ENCODE measurements at places on chromosomes 5 and 9.

GRCh38 chr5:157665467-157666070, 5.8 kb upstream of the C5orf52 start:
- no peak for DNase-seq

DNA sequence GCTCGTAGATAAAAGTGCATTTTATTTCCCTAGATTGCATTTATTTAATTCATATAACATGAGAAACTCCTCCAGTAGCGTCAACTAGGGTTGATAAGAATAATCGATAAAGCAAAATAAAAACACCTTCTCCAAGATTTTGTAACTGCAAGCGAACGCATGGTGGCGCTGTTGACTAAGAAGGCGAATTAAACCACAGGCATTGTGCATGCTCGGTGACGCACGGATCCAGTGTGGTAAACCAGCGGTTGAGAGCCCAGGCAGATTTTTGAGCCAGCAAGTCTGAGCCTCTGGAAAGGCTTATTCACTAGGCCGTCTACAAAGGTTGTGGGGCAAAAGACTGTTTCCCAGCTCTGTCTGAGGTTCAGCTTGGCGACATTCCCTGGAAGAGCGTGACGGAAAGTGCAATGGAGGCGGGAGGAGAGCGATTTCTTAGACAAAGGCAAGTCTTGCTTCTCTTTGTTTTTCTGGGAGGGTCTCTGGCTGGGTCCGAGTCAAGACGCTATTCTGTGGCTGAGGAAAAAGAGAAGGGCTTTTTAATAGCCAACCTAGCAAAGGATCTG, at the start of gene PCDHB3:
TSS of gene PCDHB3 (plus strand) at position 231 of the 563 bp plus-strand sequence. CDS start at position 408, 177 bp downstream.
- no peak for DNase-seq

GRCh38 chr9:99894826-99895225, 11.6 kb upstream of the STX17 start:
- DNase-seq, result no peak

- peak; percentile 91 for DNase-seq
These were observed 102.5 kb downstream of the ARRDC3 start for GRCh38 chr5:91280362-91281269.

GRCh38 chr5:167953151-167953798, 338.2 kb upstream of the WWC1 start:
- no peak for DNase-seq

GRCh38 chr5:142425286-142426065, 100.7 kb upstream of the SPRY4 start:
- no peak for DNase-seq

GRCh38 chr5:91331705-91332104, 51.4 kb downstream of the ARRDC3 start:
- DNase-seq, result no peak

GRCh38 chr9:110197330-110198187, 10.4 kb downstream of the C9orf152 start:
- no peak for DNase-seq

GRCh38 chr5:122473138-122473843, 161.3 kb downstream of the SNCAIP start:
- no peak for DNase-seq

DNA sequence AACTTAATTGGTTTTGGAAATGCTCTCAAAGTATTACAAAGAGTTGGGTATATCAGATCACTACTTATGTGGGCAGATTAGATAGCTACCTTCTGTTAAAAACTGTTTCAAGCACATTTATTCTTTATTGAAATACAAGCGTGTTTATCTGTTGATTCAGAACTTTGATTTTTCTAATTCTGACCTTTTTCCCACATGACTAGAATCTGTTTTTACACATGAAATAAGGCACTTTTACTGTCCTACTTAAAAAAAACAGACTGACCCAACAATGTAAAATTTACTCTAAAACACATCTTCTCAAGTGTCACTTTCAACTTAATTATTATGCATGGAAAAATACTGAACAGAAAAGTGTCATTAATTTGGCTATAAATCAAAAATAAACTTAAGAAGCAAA, 4.8 kb downstream of the NR6A1 start:
- no peak for DNase-seq

- no peak for DNase-seq
These were observed 32.3 kb upstream of the LPCAT1 start for GRCh38 chr5:1555808-1556731.

- no peak for DNase-seq
These were observed 28.8 kb upstream of the PANK3 start for GRCh38 chr5:168607946-168608345.

DNA sequence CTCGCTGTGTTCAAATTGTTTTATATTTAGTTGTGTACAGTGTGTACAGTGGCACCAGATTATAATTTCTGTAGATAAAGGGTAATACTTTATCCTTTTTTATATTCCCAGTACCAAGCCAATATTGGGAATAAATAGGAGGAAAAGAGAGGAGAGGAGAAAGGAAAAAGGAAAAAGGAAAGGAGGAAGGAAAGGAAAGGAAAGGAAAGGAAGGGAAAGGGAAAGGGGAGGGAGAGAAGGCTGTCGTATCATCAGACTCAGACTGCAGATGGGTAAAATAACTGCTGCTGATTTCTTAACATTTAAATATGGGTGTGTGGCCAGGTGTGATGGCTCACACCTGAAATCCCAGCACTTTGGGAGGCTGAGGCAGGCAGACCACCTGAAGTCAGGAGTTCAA, 51.0 kb downstream of the C5orf22 start:
- no peak for DNase-seq

DNA sequence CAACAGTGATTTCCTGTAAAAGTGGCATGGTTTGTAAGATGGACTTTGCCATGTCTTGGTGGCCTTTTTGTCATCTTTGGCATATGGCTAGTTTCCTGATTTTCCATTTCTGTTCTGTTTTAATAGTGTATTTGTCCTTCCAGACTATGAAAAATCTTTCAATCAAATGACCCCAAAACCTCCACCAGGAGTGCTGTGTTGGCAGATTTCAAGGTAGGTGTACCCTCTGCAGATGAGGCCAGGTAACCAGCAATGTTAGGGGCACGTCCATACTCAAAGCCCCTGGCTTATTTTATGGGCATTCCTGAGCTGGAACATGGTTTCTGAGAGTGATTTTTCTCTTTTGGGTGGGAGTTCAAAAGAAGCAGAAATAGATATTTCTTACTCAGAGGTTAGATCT, 15.2 kb upstream of the MAP1B start:
- DNase-seq, result no peak

- DNase-seq, result no peak
These were observed 30.2 kb upstream of the CCNG1 start for GRCh38 chr5:163407034-163407655.

GRCh38 chr5:57458443-57458842, 24.2 kb downstream of the ACTBL2 start:
- no peak for DNase-seq

DNA sequence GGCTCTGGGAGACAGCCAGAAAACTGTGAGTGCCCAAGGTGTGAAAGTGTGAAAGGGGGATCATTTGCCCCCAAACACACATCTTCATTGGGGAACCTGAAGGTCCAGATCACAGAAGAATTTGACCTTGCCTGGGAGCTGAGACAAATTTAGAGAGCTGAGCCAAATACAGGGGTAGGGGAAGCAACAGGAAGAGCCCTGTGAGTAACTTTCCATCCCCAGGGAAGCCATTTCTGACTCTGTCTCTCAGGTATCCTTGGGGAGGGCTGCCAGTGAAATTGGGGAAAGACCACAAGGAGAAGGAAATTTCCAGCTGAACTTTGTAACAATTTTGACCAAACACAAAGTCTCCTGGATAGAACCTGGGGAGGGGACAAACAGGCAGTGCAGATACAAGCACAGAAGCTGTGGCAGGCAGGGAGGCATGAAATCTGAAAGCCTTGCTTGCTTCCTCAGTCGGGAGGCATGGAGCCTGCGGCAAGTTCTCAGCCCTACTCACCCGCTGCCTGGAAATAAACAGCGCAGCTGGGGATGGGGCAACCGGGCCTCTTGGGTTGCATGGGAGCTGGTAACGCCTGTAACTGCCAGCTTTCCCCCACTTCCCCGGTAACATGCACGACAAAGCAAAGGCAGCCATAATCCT, 31.5 kb upstream of the ZCCHC9 start:
- DNase-seq, result no peak

- no peak for DNase-seq
These were observed 156.8 kb upstream of the MSX2 start for GRCh38 chr5:174567506-174568141.

DNA sequence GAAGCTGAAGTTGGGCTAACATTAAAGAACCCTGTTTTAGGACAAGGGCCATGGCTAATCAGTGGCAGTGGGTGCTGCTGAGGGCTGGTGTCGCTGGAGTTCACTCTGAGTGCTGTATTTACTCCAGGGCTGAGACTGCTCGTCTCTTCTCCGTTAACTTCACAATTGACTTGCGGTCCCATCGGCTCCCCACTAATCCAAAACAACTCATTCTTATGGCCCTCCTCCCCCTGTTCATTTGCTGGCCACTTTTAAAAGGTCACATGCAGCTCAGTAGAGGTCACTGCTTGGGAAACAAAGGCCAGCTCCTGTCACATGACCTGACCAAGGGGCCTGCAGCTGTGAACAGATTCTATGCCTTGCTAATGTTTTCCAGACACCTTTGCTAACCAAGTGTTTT, 38.4 kb downstream of the PTCH1 start:
- DNase-seq, result no peak

GRCh38 chr9:95132366-95133324, 184.9 kb downstream of the FANCC start:
- DNase-seq, result no peak

DNA sequence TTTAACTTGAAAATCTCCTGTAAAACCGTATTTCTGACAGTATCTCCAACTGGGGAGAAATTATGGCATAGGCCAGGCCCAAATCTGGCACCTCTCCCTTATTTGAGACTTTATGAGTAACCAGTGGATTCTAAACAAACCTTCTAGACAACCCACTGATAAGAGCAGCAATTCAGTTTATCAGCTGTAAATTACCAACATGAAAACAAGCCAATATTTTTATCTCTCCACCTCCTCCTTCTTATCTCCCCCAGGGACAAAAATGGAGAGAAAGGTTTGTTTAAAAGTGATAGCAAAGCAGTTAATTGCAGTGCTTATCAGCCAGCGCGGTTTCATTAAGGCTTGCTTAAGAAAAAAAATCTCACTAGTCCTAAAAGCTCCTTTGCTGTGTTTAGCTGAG, 53.8 kb downstream of the KCNV2 start:
- no peak for DNase-seq

DNA sequence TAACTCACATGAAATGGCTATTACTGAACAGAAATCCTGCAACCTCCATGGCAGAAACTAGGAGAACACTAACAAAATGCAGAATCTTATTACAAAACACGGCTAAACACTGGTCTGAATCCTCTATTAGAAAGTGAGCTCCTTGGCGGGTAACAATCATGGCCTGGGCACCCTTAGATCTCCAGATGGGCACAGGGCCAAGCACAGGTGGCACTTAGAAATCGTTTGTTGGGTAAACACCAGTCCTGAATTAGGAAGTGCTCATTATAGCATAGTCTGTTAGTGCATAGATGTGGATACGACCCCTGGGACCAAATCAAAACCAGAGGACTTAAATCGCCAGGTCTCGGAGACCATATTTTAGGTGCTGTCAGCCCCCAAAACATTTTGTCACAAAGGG, 14.4 kb downstream of the VDAC1 start:
- no peak for DNase-seq

- DNase-seq, result no peak
These were observed 471.9 kb downstream of the MTRR start for GRCh38 chr5:8340739-8341344.

DNA sequence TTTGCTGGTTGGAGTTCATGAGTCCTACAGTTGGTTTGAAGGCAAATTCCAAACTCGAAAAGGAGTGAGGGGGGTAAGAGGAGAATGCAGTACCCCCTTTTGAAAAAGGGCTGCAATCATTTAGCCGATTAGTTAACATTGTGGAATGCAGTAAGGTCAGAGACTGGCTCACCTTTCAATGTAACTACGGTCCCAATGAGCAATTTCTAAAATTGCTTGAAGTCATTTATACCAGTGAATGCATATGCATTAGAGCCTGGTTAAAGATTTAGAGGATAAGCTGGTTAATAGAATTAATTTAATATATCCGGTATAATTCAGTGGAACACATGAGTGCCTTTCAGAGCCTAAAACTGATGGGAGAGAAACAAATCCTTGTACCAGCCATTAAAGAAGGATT, 172.6 kb upstream of the PAPPA start:
- no peak for DNase-seq

GRCh38 chr9:121663591-121663990, 12.2 kb downstream of the DAB2IP start:
- no peak for DNase-seq

DNA sequence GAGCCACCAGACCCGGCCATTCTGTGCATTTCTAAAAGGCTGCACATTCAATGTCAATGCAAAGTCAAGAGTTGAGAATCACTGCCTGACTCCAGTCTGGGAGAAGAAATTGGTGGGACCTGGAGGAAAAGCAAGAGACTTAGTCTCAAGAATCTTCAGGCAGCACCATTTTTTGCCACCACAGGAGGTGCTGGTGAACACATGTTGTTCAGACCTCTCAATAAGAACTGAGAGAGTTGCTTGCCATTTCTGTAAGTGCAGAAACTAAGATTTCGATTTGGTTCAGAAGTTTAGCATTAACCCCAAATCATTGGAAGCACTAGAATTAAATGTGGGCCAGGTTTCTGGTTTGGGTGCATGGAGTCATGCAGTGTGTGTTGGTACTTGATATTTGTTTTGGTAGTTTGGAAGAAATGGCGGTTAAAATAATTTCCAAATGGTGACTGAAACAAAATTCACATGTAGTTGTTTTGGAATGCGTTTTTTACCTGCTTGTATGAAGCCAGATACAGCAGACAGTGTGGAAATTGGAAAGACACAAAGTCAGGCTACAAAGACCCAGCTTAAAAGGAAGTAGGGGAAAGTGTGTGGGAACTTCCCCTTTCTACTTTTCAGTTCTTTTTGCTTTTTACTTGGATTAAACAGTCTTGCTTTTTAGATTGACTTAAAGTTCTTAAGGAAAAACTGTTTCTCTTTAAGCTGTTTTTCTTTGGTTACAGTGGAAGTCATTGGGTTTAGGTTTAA, 20.4 kb downstream of the PDE8B start:
- DNase-seq, result no peak
